ENCODE measurements at places on chromosomes 16 and 17. TPM values are rescaled to one million over a fixed set of nuclear protein-coding genes. Genes with fewer than 3 reads are reported as not detected.

DNA sequence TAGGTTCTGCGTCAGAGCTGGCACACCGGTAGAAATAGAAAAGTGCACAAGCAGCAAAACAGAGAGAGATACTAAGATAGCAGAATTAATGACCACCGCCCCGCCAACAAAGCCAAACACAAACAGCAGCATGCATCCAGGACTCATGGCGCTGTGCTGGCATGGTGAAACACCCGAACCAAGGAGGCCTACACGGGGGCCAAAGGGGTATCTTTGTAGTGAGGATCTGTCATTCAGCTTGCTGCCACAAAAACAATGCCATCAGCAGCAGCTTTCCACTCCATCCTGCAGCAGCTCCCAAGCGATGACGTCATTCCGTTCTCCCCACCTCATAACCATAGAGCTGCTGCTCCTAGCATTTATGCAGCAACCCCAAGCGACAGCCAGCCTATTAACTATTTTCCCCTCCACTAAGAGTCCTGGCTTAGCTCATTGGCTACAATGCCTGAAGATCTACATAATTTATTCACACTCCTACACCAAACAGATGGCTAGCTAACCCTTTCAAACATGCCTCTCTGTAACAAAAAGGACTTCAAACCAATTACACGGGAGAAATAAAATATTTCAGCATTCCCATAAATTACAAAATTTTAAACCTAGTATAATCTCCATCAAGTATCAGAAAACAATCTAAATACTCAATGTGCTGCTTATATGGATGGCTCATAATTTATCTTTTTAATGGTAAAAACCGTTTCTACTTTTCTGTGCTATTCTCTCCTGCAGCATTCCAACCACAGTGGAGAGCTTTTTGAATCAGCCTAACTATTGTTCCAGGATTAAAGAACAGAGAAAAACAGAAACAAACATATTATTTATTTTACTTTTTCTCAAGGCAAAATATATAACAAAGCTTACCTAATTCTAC lies 73.9 kb downstream of the SPAG9 start:
- DNase-seq = peak; percentile 96

- no peak for DNase-seq
These were observed 32.6 kb downstream of the CDRT15 start for GRCh38 chr17:14204084-14204483.

DNA sequence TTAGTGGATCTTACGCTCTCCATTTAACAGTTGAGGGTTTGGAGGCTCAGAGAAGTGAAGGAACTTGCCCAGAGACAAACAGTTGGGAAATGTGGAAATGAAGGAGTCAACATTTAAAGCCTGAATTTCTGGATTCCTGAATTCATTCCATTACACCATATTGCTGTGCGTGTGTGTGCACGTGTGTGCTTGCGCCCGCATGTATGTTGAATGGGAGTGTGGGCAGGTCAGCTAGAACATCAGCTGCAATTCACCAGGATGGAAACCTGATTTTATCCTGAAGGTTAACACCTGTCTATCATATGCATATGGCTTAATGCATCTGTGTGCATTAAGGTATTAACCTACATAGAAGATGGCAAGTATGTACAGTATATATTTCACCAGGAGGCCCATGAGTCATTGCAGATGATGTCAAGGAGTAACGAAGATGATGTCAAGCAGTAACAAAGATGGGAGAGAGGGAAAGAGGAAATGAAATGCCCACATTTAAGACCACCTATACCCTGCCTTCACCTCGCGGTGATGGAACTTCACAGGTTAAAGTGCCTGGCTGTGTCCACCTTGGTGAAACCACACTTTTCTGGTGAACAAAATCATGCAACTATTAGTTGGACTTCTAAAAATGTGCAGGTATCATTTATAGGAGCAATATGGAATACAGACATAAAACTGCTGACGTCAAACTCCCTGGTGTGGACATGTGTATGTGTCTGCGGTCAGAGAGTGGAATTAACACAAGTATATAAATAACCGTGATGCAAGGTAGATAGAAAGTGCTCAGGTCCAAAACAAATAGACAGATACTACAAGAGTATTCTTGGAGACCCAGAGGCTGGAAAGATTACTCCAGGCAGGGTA lies 832 bp upstream of the ADAP2 start:
- DNase-seq = no peak

GAST gene
- total RNA-seq = not detected

DNA sequence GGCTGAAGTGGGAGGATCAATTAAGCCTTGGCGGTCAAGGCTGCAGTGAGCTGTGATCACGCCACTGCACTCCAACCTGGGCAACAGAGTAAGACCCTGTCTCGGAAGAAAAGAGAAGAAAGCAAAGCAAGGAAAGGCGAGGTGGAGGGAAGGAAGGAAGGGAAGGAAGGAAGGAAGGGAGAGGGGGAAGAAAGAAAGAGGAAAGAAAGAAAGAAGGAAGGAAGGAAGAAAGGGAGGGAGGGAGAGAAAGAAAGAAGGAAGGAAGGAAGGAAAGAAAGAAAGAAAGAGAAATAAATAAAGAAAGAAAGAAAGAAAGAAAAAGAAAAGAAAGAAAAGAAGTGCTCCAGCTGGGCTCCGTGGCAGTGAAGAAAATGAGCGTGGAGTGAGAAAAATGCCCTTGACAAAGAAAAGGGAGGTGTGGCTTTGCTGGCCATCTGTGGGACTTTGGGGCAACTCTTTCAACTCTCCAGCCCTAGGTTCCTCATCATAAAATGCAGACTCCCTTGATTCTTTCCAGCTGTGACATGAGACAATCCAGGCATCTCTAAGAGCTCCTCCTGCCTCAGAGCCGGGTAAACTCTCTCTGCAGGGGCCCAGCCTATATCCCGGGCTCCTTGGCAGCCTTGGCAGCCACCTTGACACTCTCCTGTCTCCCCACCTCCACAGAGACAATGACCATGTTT lies 2.4 kb downstream of the GSDMA start:
- DNase-seq = no peak

- DNase-seq = no peak
These were observed 13.0 kb downstream of the LASP1 start for GRCh38 chr17:38882870-38883269.

GRCh38 chr17:57535249-57535966 lies 209.7 kb downstream of the CCDC182 start:
- peak; percentile 90 for DNase-seq

Measured in A673 (cell line).